ENCODE measurements at places on chromosomes 1 and 21.
A peak's percentile ranks its signal among the peaks of the same experiment; 100 is the strongest.

DNA sequence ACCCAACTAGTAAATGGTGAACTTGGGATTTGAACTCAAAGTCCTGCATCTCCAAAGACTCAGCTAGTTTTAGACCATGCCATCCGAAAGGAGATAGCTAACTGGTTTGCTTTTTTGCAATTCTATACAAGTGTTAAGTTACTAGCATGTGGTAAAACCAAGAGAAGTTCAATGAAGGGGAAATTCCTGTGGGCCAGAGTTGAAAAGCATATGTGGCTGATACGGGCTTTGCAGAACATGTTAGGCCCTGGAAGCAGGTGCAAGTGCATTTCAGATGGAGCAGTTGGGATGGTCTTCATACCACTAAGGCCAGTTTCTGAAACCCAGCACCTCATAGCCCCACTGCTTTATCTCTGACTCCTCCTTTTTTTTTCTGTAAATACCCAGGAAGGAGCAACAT is 620.9 kb downstream of the PLPP3 start:
- DNase-seq = no peak

DNA sequence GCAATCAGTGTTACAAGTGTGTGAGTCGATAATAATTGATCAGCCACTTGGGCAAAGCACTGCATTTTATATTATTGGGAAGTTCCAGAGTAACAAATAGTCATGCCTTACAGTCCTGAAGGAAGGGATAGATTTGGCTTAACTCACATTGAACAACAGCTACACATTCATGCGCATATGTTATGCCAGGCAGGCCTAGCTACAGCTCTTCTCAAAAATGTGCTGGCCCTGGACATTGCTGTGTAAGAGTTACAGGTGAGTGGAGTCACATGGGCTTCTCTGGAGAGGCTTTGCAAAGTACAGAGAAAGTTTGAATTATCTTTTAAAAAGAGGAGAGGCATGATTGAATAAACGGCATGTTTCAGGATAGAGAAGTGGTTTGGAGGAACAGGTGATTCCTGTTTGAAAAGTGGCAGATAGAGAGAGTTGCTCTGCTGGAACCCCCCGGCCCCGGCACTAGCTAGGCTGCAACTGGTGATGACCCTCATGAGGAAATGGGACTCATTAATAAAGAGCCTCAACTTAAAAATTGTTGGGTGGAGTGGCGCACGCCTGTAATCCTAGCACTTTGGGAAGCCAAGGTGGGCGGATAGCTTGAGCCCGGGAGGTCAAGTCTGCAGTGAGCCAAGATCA is 200.6 kb downstream of the CRB1 start:
- no peak for DNase-seq

DNA sequence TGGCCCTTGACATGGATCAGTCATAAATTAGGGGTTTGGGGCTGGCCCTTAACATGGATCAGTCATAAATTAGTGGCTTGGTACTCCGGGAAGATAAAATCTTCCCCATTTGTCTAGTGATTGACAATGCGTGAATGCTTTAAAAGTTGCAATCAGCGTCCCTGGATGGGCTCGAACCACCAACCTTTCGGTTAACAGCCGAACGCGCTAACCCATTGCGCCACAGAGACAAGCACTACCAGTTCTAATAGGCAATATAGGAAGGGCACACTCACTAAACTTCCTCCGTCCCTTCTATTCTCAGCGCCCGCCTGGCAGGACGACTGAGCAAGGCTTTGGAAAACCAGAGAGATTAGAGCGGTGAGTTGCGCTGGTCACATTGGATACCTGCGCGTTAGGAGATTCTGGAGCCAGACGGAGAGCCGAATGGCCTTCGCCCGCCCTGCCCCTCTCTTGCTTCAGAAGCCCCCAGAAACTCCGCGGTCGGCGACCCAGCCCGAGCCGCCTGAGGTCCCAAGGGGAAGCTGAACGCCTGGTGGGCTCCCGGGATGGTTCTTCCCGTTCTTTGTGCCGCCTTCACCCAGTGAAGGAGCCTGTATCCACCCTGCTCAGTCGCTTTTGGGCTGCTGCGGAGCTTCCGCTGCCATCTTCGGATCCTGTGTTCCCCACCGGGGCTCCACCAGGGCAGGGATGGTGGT is 235.9 kb downstream of the FAM72C start:
- no peak for DNase-seq

DNA sequence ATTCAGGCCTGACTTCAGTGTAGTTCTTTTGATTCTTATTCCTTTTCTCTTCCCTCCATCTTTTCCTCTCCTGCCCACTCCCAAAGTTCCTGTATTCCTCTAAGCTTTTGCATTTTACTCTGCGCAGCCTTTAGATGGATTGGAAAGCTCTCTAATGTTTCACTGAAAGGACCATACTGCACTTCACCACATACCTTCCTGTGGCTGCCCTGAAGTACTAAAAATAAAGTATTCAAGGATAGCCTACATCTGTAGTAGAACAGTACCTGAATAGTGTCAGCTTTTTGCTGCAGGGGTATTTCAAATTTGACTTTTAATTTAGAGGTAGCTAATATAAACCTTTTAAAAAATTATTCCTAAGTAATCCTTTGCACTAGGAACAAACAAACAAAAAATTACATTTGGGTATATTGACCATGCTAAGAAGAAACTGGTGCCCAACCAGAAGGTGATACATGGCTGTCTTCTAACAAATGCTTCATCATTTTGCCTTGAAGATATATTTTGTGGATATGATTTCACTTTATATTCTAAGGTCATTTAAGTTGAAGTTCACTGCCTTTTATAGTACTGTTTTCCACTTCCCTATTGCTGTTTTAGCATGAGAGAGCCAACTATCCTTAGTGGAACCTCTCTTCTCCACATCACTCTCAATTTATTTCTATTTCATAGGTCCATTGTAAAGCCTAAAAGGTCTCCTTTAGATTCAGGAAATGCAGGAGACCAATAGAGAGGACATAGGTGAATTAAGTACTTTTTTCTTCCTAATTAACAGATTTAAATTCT is 22.8 kb downstream of the FAM20B start:
- no peak for DNase-seq

DNA sequence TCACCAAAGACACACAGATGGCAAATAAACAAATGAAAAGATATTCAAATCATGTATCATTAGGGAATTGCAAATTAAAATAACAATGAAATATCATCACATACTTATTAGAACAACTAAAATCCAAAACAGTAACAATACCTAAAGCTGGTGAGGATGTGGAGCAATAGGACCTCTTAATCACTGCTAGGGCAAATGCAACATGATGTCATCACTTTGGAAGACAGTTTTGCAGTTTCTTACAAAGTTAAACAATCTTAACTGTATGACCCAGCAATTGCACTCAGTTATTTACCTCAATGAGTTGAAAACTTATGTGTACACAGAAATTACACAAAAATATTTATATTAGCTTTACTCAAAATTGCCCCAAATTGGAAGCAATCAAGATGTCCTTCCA is 47.3 kb downstream of the SELENOF start:
- peak; percentile 47 for DNase-seq

DNA sequence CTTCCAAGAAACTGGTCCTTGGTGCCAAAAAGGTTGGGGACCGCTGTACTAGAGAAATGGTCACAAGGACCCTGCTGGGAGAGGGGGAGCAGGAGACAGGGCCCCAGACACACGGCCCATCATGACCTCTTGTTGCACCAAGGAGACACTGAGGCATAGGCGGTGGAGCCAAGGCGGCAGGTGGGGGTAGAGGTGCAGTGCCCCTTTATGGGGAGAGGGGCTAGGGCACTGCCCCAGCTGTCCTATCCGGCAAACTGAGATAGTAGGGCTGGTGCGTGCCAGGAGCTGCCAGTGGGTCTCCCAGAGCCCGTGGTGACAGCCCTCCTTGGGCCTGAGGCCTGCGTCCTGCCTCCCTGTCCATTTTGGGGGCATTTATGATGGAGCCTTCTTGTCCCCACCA is 20.3 kb downstream of the TNNT2 start:
- DNase-seq = no peak

DNA sequence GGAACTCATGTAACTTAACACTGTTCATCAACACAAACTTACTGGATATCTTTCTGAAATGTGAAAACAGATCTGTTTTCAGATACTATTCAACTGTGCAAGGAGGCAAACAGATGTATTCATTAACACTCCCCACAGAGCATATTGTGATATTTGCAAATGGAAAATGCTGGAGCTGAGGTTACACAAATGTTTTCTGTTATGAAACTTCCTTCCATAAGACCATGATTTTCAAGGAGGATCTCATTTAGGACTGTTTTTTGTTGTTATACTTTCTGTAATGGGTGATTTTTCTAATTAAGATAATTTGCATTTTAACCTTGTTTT is 56.1 kb downstream of the GABPA start:
- DNase-seq = no peak

DNA sequence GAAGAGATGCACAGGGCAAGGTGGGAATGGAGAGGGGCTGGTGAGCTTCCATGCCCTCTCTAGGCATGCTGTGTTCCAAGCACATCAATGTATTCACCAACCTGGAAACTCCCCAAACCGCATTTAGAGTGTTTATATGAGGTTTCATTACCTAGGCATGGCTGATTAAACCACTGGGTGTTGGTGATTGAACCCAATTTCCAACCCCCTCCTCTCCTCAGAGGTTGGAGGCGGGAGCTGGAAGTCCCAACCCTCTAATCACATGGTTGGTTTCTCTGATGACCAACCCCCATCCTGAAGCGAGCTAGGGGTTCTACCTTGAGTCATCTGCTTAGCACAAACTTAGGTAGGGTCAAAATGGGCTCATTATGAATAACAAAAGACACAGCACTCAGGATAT is 3.0 kb upstream of the PPIE start:
- DNase-seq = no peak

- DNase-seq = no peak
Measured at GRCh38 chr1:200454425-200454824, 44.6 kb upstream of the ZNF281 start.

- DNase-seq = peak; percentile 53
Measured at GRCh38 chr1:77534456-77534855, 148.0 kb downstream of the ZZZ3 start.

DNA sequence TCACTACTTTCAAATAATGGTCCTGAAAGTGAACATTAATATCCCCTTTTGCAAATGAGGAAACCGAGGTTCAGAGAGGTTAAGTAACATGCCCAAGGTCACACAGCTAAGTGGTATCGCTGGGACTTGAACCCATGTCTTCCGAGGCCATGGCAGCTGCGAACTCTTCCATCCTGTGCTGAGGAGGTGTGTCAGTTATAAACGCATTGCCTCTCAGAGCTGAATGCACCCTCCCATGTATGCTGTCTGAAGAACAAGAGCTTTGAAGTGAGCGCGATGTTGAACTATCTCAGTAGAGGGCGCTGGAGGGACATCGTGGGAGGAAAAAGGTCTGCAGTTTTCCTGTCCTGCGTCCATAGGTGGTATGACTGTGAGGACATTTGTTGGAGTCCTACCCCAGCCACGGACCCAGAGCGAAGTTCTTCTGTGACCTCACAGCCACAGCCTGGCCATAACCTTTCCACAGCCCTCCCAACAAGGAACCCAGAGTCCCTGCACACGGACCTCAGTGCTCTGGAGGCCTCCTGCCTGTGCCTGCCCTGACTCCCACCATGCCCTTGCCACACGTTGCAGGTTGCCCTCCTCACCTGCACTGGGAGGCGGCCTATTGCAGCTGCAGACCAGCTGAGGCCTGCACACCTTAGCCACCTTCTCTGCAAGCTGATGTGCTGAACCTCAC is 7.5 kb downstream of the MYOC start:
- DNase-seq = peak; percentile 78

- no peak for DNase-seq
Measured at GRCh38 chr1:112828716-112829115, 113.6 kb upstream of the PPM1J start.

- no peak for DNase-seq
Measured at GRCh38 chr1:152182944-152183361, 23.9 kb upstream of the RPTN start.

- no peak for DNase-seq
Measured at GRCh38 chr1:22903113-22903512, 69.6 kb downstream of the LACTBL1 start.

DNA sequence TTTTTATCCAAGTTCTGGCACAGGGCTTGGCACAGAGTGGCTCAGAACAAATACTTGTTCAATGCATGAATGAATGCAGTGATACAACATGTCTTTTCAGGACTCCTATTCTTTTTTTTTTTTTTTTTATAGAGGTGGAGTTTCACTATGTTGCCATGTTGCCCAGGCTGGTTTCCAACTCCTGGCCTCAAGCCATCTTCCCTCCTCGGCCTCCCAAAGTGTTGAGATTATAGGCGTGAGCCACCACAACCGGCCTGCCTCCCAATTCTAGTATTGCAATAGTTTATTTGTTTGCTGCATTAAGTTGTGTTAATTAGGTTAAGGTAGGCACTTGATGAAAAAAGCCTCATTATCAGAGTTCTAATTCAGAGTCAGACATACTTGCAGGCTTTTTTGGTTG is 17.9 kb downstream of the UBE4B start:
- no peak for DNase-seq

GRCh38 chr1:163896001-163896400 is 574.2 kb downstream of the NUF2 start:
- no peak for DNase-seq

GRCh38 chr1:177309880-177310279 is 139.1 kb downstream of the BRINP2 start:
- DNase-seq = no peak

DNA sequence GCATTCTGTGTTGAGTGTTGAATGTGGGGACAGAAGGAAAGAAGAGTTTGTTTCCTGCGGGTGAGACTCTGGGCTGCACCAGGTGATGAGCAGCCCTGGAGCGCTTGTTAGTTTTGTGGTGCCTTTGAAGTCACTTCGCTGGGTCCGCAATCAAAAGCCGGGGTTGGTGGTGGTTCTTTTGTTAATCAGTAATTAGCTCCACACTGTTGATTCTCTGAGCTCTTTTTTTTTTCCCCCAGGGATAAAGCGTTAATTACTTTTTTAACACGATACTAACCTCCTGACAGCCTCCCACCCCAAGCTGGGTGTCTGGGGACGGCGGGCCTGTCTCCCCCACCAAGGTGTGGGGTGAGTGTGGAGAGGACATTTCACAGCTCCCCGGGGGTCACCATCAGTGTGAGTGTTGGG is 56.6 kb downstream of the AGPAT3 start:
- no peak for DNase-seq

DNA sequence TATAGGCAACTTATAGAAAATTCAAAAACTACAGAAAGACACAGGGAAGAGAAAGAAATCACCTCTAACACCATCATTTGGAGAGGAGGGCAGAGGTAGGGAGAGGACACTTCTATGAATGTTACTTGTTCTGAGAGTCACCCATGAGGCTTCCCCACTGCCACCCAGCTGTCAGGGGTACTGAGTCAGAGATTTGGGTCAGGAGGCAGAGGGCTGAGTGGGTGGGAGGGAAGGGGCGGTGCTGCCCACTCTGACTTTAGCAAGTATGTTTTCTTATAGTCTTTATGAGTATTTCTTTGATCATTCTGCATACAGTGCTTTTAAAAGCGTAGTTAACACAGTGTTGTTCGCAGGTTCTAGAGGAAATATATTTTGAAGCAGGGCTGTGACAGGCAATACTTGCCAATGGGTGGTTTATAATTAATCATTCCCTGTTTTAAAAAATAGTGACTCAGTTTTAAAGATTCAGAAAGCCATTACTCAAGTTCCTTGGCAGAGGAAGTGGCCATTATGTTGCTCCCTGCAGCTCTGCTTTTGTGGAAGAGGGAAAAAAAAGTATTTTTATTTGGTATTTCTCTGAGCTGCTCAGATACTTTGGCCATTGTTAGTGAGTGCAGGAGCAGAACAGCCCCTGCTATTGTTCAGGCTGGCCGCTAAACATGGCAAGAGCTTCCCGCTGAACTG is 18.3 kb downstream of the IL6R start:
- peak; percentile 77 for DNase-seq

- DNase-seq = no peak
Measured at GRCh38 chr1:9295884-9296283, 3.2 kb downstream of the SPSB1 start.
